ENCODE measurements at places on chromosomes 6 and 20.

DNA sequence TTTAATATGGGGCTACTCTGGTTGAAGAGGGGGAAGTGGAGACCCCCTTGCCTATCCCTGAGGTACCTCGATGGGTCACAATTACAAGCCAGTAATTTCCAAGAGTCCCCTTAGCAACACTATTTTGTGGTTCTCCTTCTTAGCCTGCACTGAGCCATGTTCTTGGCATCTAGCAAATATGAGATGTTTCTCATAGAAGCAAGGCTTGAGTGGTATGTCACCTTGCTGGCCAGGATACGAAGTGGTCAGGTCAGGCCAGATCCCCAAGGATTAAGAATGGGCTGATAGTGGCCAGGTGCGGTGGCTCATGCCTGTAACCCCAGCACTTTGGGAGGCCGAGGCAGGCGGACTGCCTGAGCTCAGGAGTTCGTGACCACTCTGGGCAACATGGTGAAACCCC, 2.1 kb upstream of the GHRH start:
- no peak for DNase-seq

- DNase-seq, result no peak
Measured at GRCh38 chr6:83600459-83600858, 88.1 kb downstream of the PRSS35 start.

DNA sequence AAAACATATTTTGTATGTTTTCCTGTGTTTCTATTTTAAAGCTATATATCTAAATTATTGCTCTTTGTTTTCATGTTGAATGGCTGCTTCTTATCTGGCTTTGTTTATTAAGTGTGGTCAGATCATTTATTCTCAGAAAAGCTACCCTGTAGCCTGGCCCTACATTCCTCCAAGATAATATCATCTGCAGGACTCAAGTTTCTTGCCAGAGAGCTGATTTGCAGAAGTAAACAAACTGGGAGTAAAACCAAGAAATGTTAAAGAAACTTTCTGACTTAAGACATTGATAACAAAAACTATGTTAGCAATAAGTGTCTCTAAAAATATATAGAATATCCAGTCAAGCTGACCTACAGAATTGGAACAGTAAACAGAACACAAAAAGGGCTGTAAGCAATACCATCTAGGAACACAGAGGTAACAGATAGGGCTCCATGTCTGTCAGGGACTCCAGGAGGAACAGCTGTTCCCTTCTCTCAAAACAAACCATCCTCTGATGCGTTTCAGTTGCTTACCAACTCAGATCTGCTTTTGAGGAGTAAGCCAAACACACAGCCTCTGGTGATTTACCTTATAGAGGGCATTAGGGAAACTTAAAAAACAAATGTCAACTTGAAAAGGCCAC, 17.5 kb upstream of the CEP85L start:
- no peak for DNase-seq

- no peak for DNase-seq
Measured at GRCh38 chr6:50272611-50273010, 222.9 kb upstream of the DEFB112 start.

DNA sequence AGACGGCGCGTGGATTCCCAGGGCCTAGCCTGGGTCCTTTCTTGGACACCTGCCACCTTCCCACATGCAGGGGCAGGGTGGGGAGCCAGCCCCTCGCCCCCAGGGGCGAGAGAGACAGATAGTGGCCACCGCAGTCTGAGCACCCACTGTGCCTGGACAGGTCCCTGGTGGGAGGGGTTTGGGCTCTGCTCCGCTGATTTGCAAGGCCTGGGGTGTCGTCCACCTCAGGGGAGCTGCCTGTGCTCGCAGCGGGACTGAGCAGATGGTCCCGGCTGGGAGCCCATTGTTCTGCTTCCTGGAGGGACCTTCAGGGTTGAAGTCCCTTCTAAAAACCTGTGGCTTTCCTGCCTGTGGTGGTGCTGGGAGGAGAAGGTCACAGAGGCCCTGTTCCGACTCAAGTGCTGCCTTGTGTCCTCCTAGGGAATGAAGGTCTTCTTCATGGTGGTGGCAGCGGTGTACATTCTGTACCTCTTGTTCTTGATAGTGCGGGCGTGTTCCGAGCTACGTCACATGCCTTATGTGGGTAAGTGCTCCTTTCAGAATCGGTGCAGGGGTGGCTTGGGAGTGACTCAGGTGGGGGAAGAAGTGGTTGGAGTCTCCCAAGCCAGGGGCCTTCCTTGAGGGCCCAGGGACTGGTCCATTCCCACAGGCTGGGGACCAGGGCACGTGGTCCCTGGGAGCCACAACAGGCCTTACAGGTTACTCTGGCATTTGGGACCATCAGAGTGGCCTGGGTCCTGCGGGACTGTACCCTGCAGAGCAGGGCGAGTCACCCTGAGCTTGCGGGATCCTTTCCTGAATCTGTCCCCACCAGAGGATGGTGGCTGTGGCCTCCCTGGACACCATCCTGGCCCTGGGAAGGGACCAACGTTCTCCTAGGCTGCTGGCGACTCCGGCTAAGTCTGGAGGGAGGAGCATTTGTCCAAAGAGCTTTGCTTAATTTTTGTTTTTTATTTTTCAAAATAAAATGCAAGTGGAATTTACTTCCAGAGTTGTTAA, 19.6 kb downstream of the DYNLT1 start:
- peak; percentile 79 for DNase-seq

DNA sequence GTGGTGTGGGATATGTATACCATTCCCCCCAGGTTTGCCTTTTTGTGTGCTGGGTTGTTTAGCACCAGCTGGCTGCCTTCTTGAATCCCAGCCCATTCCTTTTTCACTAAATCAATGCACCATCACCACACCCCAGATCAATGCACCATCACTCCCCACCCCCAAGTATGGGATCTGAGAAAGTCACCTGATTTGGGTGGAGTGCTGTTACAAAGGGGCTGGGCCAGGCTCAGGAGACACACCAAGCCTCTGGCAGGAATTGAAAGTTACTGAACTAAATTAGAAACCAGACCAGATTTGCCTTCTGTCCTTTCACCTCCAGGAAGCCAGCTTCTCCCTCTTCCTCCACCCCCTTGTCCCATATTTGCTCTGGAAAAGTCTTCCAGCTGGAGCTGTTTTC, 19.6 kb upstream of the PKHD1 start:
- DNase-seq, result no peak

GRCh38 chr6:12275107-12275506, 15.1 kb upstream of the EDN1 start:
- no peak for DNase-seq

GRCh38 chr20:31866221-31866620, 4.1 kb downstream of the DUSP15 start:
- DNase-seq, result no peak
